NCI-H345 (cell line): ENCODE measurements at places on chromosomes 1 and 21.

DNA sequence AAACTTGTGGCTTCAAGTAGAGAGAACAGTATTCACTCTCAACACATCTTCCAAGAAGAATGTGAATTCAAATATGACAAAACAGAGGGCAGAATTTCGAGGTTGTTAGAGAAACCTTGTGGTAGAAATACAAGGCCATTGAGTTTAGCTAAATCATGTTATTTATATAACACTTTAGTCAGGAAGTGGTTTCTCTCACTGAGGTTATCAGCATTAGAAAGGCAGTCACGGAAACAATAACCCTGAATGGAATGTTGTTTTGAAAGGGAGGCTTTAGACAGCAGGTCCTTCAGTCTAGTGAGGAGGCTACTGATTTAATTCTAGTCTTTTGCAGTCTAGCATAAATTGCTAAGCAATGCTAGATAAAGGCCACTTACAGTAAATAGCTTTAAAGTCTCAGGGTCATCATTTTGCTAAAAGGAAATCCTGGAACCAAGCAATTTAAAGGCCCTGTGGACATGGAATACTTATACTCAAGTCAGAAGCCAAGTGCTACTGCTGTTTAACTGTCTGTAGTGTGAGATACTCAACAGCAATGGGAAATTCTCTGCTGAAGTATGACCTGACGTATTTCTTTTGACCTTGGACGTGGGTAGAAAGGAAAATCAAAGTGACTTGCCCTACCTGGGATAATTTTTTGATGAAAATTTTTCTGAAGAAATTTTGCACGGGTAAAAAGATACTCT is 89.0 kb upstream of the CHODL start:
- peak; percentile 62 for DNase-seq

GRCh38 chr1:156543066-156543465 is 29.3 kb downstream of the IQGAP3 start:
- DNase-seq, result no peak

DNA sequence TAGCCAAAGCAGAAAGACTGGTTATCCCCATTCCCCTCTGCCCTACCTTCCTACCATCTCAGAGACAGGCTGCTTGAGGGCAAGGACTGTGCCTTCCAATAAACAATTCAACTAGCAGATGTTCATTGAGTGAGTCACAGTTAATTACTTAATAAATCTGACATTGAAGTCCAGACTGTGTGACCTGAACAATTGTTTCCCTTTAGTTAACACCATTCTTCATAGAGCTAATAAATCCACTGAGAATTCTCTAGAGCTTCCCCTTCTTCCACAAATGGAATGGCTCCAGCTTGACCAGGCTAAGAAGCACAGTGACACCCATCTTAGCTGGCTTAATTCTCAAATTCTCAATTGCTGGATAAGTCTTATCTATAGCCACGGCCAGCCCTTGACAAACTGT is 61.9 kb upstream of the GJA5 start:
- DNase-seq, result no peak

GRCh38 chr1:61273861-61274260 is 191.5 kb downstream of the NFIA start:
- DNase-seq, result no peak

- no peak for DNase-seq
Measured at GRCh38 chr1:156987715-156988114, 57.8 kb downstream of the ARHGEF11 start.
